Stimulated activated naive CD4-positive, alpha-beta T cell treated with Interleukin-2 at 50 U/mL for 16 hours (primary cell): ENCODE measurements at places on chromosomes 7 and 10.

DNA sequence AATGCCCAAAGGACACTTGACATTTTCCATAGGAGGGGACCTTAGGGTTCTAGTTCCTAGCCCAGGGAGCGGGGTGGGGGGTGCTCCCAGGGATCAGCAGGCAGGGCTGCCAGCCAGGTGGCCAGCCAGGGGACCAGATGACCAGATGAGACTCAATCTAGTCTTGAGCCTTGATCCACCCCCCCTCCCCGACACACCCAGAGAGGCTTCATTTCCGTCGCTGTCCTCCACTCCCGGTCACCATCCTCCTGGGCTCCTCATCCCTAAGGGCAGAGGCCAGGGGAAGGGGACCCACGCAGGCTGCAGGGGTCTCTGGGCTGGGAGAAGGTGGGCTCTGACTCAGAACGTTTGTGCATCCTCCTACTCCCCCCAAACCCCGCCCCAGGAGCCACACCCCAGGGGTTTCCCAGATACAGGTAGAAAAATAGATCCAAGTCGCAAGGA, 1.0 kb downstream of the STX1A start:
- peak; percentile 20 for DNase-seq

DNA sequence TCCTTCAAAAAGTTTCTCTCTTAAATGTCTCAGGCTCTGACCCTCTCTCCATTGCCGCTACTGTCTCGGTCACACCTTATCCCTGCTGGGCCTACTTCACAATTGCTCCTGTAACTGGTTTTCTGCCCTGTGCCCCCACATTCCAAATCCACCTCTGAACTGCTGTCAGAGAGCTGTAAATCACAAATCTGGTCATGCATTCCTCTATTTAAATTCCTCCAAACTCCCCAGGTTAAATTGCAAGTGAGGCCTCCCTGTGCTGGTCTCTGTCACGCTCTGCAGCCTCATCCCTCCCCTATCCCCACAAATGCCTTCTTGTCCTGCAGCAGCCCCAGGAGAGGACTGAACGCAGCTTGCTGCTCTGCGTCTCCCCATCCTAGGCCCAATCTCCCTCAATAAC, 40.4 kb upstream of the CDCA7L start:
- DNase-seq: no peak

DNA sequence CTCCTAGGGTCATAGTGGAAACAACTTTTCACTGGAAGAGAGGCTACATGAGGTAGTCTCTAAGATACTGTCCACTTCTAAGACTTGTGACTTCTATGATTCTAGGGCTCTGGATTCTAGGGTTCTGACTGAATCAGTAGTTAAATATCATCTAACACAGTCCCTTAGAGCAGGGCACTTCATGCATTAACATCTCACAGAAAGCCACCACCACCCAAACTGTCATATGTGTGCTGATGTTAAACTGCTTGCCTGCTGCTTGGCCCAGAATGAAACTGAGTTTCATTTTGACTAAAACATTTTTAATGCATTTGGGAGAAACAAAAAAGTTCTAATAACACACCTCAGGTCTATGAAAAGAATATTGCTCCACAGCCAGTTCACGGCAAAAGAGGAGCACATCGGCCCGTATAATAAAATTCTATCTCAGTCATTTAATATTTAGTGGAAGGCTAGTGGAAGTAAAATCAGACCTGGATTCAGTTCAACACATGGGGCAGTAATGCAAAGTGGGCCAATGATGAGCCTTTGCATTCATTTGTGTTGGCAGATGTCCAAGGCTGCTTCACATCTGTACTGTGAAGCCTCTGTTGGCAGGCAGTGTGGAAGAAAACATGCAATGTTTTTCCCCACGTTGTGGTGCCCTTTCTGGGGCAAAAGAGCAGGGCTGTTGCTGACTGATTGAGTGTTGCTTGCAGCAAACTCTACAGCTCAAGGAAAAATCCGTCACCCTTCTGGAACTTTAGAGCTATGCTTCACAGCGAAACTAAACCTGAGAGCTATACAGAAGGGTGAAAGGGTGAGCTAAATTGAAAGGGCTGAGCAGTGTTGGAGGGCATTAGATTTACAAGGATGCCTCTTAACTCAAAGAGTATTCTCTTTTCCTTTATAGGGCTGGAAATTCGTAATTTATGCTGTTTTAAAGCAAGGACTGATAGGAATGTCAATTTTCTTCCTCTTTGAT, 33.5 kb upstream of the AUTS2 start:
- DNase-seq: no peak

DNA sequence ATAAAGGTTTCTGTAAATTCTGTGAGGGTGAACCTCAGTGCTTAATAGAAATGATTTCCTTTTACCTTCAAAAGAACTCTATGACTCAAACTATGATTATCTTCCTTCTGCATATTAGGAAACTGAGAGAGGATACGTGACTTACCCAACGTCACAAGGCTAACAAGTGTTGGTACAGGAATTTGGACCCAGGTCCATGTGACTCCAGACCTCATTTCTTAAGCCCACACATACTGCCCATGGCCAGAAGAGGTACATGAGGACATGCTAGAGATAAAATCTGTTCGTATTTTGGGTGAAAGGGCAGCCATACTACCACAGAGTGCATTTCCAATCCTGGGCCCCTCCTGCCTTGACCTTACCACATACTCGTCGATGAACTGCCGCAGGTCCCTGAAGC, 61.5 kb upstream of the TM9SF3 start:
- DNase-seq: no peak

- DNase-seq: no peak
These were observed 2.7 kb upstream of the KMT2E start for GRCh38 chr7:105011141-105011830.

GRCh38 chr10:33381451-33382215, 47.2 kb upstream of the NRP1 start:
- DNase-seq: no peak

- no peak for DNase-seq
These were observed 64.4 kb downstream of the RAB18 start for GRCh38 chr10:27568196-27569175.

DNA sequence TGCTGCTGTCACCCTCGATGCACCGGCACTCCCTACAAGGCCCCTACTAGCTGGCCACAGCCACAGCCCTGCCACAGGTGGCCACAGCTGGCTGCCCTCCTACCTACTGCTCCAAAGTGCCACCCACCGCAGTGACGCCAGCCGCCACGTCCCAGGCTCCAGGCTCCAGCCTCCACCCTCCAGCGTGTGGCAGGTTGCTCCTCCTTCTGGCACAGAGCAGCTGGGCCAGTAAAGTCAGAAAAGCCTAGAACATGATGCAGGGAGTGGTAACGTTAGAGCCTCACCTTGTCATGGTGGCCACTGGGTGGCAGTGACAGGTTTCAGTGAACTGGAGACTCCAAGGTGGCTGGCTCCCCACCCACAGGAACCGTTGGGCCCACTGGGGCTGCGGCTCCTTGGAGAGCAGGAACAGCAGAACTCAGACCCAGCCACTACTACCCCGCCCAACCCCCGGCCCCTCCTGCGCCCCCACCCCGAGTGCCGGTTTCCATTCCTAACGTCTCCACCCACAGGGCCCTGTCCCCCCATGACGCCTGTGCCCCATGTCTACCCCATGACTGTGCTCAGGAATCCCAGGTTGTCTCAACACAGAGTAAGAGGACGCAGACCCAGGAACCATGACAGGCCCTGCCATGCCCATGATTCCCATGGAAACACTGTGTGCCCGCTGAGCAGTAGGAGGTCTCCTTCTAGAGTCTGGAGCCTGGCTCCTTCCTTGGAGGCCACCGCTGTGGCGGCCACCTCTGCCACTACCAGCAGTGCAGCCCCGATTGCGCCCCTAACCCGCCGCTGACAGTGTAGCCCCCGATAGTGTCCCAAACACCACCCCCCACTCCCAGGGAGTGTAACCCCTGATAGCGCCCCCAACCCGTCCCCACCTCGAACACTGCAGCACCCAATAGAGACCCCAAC, 52.3 kb upstream of the ZNF33B start:
- no peak for DNase-seq

- no peak for DNase-seq
These were observed 92.2 kb upstream of the EFCAB10 start for GRCh38 chr7:105673367-105674084.

GRCh38 chr7:53318566-53318965, 283.1 kb downstream of the POM121L12 start:
- DNase-seq: no peak

- peak; percentile 90 for DNase-seq
These were observed 64.4 kb upstream of the PDGFA start for GRCh38 chr7:584122-584465.

DNA sequence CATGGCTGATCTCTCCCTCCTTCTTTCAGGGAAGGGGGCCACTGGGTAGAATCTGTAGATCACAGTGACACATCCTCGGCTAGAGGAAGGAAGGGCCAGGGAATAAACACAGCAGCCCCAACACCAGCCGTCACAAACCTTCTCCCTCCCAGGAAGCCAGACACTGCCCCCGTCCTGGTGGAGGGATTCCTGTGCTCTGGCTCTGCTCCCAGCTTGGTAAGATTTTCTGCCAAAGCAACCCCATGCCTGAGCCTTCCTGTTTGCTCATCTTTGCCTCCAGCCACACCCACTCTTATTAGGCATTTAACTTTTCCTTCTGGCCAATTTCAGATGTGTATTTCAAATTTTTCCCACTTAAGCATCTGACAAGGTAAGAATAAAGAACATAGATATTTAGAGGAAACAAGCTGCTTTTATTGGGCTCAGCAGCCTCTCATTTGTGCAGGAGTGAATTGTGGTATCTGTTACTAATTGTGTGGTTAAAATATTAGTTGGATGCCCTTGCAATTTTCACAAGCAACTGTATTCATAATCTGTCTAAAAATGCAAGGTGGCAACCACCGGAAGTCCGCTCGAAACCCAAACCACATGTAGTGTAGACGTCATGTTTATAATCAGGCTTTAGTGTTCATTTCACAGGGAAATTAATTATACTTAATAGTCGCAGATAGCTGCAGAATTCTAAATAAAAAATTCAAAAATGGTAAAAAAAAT, 13.2 kb upstream of the NPS start:
- no peak for DNase-seq

DNA sequence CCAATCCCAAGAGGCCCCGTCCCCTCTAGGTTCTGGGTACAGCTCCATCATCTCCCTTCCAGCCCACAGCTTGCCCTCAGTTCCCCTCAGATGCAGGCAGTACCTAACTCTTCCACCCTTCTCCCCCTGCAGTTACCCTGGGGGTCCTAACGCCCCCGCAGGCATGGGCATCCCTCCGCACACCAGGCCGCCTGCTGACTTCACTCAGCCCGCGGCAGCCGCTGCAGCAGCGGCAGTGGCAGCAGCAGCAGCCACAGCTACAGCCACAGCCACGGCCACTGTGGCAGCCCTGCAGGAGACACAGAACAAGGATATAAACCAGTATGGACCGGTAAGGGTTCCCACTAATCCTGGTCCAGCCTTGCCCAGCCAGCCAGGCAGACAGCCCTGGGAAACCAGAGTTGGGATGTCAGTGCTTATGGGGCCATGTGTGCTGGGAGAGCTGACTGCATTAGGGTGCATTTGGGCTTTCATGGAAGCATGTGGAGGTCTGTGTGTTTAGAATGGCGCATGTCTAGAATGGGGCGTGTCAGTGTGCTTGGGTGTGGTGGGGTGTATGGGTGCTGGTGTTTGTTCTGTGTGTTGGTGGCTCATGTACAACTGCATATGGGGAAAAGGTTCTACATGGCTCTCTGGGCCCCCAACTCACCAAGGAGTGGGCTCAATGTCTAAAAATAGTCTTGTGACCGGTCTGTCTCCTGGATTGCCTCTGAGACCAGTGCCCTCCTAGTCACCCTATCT, 55.1 kb upstream of the PPIF start:
- DNase-seq: no peak

DNA sequence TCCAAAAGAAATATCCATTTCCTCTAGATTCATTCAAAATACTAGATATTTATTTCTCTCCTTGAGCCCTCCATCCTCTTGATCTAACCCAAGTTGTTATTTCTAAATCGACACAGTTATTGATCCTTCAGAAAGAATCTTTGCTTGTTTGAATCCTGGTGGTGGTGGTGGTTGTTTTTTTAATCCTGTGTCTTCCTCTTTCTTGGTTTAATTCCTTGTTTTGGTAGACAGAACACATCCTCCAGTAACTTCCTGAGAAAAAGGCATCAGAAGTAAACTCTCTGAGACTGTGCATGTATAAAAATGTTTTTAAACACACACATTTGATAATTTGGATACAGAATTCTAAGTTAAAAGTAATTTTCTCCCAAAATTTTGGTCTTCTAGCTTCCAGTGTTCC, 49.9 kb downstream of the SIRT1 start:
- no peak for DNase-seq

GRCh38 chr7:156919132-156919713, 26.2 kb upstream of the LMBR1 start:
- no peak for DNase-seq

GRCh38 chr7:2488681-2489080, 12.5 kb upstream of the GRIFIN start:
- DNase-seq: no peak

GRCh38 chr10:42428534-42428933, 209.8 kb downstream of the ZNF33B start:
- no peak for DNase-seq

DNA sequence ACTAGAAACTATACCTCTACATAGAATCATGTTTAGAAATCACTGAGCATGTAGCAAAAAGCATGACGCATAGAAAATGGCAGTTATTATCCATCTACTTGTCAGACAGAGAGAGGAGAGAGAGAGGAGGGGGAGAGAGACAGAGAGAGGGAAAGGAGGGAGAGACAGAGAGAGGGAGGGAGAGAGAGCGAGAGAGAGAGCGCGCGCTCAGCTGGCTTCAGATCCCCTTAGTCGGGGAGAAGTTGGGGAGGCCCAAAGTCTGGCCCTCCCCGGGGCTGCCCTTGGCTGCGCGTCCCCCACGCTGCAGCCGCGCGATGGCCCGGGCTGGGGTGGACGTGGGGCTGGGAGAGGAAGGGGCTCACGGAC, 37.0 kb downstream of the CNPY1 start:
- no peak for DNase-seq

GRCh38 chr10:24904824-24905223, 47.6 kb downstream of the PRTFDC1 start:
- no peak for DNase-seq

GRCh38 chr7:142443216-142444010, 185.6 kb upstream of the PRSS58 start:
- no peak for DNase-seq

DNA sequence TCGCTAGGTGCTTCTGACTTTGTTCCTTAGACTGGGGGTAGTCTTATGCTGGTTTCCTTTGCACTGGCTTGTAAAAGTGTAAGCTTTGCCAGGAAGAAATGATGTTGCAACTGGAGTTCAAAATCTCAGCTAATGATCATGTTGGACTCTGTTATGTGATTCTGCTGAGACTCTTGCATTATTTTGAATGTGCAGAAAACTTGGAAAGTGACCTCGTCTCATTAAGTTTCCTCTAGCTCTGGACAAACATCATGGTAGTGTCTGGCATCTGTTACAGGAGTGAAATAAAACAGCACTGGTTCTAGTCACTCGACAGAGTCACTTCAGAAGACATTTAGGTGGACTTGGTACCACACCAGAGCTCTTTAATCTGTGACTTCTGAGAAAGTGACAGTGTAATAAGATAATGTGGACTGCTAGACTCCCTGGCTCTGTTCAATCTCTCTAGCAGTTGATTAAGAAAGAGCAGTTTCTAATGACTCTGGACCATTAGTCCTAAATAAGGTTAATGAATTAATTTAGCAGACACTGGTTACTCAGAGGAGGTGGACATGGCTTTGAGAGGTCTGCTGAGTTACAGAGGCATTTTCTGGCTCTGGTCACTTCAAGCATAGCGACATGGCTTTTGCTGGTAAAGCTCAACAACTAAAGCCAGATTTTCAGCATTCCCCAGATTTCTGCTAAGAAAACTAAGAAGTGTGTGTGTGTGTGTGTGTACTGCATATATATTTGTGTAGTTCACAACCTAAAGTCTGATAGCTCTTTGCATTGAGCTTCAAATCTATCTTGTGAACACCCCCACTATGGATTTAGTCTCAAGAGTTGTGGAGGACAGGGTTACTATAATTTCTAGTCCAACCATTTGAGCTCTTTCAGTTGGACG, 2.0 kb downstream of the NRP1 start:
- DNase-seq: no peak
